ENCODE measurements at places on chromosomes 12 and 14.

DNA sequence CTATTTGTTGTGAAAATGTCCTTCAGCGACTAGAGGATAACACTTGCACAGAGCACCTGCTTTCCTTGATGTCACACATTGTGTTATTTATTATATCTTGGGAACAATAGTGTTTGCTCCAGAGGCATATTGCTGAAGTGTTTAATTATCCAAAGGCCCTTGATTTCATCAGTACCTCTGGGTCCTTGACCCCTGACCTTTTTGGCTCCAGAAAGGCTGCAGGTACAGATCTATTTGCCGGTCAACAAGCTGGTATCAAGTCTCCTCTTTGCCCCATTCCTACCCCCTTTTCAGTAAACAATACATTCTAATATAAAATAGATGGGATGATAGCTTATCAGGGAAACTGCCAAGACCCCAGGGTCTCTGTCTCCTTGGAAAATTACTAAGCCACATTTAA, 206.8 kb downstream of the DACT1 start:
- no peak for DNase-seq

GRCh38 chr14:99971941-99972747, 93.1 kb upstream of the EVL start:
- DNase-seq = peak; percentile 53

- DNase-seq = no peak
Measured at GRCh38 chr12:11015775-11016430, 6.5 kb downstream of the TAS2R19 start.

DNA sequence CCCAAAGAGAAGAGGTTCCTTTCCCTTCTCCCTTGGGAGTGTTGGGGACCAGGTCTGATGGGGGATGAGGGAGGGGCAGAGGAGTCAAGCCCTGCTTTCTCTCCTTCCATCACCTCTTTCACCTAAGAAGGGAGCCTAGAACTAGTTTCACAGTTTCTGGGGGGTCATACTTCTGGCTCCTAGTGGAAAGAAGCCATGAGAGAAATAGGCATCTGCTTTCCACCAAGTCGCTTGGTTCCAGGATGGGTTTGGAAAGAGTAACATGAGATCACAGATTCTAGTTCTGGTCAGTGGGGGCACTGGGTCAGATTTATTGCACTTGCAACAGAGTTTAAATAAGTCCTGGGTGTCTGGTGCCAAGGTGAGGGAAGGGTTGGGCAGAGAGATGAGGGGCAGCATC, 10.5 kb upstream of the ZNF385A start:
- no peak for DNase-seq

DNA sequence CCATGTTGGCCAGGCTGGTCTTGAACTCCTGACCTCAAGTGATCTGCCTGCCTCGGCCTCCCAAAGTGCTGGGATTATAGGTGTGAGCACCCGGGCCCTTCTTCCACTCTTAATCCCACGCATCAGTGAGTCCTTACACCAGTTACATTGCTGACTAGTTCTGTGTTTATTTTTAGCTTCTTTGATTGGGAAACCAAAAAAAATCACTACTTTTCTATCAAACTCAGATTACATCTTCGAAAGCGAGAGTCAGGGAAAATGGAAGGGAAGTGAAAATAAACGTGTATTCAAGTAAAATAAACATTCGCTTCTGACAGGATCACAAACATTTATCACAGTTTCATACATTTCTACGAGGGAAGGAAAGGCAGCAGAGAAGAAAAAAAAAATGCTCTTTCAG, 32.2 kb downstream of the FGD6 start:
- DNase-seq = no peak

DNA sequence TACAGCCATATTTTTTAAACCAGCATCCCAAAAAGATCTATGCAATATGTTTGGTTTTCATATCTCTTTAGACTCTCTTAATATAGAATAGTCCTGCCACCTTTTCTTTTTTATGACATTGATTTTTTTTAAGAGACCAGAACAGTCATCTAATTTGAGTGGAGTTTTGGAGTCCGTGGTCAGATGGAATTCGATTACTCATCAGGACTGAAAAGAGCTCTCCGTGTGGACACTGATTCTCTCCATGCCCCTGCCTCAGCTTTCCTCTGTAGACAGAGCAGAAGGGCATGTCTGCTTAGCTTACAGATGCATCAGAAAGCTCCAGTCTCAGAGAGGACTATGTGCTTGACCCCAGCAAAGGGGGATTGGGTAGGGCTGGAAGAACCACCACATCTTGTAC, 27.8 kb downstream of the SMCO2 start:
- peak; percentile 74 for DNase-seq

GRCh38 chr14:104863131-104863862, 1.8 kb upstream of the CEP170B start:
- no peak for DNase-seq

DNA sequence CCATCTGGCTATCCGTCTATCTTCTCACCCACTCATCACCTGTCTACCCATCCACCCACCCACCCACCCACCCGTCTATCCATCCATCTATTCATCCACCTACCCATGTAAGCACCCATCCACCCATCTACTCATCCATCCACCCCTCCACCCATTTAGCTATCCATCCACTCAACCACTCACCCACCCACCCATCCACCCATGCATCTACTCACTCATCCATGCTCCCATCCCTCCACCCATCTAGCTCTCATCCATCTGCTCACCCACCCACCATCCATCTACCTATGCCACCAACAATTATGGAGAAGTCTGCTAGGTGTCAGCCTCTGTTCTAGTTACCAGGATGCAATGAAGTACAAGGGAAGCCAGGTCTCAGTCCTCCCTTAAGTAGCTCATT, 11.1 kb downstream of the TNFAIP2 start:
- DNase-seq = no peak

DNA sequence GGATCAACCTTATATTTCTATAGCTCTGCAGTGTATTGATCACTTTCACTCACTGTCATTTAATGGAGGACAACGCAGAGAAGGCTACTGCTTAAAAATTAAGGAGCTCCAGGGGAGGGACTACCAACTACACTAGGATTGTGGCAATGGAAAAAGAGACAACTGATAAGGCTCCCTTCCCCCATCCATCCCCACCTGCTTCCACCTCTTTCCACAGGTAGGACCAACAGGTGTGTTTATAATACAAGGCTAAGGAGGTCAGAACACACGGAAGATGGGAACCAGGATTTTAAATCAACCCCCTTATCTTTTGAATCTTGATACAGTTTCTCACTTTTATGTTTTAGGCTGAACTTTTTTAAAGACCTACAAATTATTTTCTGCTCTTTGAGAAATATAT, 90.8 kb downstream of the STAB2 start:
- no peak for DNase-seq

DNA sequence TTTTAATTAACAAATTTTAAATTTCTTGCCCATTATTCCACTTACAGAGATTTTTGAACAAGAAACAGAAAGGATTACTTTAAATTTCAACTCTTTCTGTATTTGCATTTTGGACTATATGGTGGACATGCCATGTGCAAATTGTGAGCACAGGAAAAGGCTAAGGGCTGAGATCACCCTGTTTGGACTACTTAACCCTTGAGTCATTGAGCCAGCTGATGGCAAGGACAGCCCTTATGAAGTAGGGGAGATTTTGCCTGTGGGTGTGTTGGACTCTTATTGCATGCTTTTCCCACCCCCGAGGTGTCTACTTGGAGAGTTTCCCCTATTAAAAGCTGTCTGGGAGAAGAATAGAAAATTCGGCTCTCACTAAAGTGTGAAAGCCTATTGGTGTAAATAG, 17.2 kb downstream of the DERA start:
- DNase-seq = peak; percentile 41

GRCh38 chr12:122308811-122309210, 42.5 kb upstream of the VPS33A start:
- peak; percentile 67 for DNase-seq

DNA sequence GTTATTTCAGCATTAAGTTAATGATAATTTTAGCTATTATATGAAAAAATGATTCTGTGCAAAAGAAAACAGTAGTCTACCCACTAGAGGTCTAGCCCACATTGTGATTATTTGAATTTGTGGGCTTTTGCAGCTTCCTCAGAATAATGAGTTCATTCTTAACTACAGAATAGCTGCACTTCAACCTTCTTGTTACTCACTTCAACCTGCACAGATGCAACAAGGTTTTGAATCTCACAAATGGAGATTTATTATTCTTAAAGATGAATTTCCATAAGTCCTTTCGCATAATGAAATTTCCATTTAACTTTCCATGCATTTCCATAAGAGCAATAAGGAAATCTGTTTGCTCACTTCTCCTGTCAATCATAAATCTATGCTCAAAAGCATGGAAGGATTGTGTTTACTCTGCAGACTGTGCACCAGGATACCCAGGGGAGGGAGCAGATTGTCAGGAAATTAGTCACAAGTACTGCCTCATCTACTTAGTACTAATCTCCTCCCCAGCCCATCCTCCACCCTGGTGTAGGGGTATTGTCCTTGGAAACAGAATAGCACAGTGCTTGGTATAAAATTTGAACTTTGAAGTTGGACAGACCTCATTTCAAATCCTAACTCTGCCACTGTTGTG, 24.1 kb downstream of the PTGER2 start:
- DNase-seq = peak; percentile 50

DNA sequence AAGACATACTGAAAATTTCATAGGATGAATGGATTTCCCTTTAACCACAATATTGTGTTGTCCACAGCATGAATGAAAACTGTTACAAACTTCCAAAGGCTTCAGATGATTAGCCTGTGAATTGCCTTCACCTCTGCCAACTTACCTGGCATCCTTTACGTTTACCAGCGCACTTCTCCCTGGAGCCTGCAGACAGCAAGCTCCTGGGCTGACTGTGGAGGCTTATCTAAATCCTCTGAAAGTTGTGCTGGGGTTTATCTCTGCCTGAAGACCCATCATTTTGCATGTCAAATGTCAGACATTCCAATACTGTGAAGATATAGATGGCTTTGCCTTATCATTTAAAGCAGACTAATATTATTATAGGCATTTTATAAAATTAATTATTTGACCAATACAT, 403.0 kb downstream of the SYT1 start:
- no peak for DNase-seq

GRCh38 chr12:62259631-62259992, 592 bp upstream of the USP15 start:
- no peak for DNase-seq

- peak; percentile 96 for DNase-seq
Measured at GRCh38 chr12:99455350-99456035, 192.1 kb upstream of the GARIN6 start.

GRCh38 chr14:76773188-76773885, 12.1 kb downstream of the VASH1 start:
- peak; percentile 84 for DNase-seq
